ENCODE measurements at places on chromosomes 12 and 14.
A peak's percentile ranks its signal among the peaks of the same experiment; 100 is the strongest.

DNA sequence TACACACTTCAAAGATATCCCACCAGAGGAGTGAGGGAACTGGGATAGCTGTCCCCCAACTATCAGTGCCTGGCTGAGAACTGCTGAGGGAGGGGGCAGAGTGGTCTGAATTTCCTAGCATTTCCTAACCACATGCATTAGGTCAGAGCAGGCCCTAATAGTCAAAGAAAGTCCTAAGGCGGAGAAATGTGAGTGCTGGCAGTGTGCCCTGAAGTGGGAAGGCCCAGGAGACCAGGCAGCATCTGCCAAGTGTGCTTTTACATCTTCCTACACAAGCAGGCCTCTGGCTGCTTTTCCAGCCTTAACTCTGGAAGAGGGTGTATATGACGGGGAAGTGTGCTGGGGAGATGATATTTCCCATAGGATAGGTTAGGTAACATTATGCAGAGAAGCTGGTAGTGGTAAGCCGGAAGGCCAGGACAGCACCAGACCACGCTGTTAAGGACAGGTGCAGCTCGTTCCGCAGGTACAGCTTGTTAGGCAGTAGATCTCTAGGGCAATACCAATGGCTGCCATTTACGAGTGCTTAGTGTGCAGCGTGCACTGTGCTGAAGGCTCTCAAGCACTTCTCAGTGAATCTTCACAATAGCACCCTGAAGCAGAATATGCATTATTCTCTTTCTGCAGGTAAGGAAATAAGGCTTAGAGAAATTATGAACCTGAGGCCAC lies 9.1 kb upstream of the CCDC198 start:
- DNase-seq: no peak

DNA sequence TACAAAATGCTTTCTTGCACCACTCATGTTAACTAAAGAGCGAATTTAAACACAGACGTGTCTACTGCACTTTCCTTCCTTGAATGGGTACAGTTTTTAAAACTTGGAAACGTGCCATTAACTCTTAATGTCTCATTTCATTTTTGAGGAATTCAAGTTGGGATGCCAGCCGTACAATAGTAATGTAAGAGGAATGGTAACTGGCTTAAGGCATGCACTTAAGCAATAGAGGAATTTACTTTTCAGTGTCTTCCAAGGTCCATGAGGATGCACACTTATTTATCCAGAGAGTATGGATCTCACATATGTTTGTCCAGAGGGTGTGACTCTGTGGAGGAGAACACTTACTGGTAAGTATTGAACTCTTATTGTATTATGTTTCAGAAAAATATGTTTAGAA lies 52.9 kb downstream of the PPP4R4 start:
- DNase-seq: peak; percentile 79

DNA sequence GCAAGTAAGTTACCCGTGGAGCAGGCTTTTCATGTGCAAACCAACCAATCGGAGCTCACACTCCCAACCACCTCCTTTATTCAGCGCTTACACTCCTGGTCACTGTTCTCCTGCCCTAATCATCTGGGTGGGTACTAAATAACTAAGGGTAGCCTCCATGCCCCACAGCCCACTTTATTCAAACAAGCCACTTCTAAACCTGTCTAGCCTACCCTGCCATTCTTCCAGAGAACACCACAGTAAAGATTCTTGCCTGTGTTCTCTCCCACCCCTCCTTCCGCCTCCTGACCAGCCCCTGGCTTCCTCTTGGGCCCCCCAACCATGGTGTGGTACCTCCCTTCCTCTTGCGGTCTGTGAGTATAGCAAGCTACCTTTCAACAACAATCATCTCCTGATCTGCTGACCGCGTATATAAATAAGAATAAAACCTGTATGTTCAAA lies 581.9 kb downstream of the VRK1 start:
- no peak for DNase-seq

GRCh38 chr12:6551496-6552139 lies 4.2 kb downstream of the IFFO1 start:
- DNase-seq: no peak

- DNase-seq: peak; percentile 20
Measured at GRCh38 chr12:25557830-25558436, 4.8 kb upstream of the LMNTD1 start.

DNA sequence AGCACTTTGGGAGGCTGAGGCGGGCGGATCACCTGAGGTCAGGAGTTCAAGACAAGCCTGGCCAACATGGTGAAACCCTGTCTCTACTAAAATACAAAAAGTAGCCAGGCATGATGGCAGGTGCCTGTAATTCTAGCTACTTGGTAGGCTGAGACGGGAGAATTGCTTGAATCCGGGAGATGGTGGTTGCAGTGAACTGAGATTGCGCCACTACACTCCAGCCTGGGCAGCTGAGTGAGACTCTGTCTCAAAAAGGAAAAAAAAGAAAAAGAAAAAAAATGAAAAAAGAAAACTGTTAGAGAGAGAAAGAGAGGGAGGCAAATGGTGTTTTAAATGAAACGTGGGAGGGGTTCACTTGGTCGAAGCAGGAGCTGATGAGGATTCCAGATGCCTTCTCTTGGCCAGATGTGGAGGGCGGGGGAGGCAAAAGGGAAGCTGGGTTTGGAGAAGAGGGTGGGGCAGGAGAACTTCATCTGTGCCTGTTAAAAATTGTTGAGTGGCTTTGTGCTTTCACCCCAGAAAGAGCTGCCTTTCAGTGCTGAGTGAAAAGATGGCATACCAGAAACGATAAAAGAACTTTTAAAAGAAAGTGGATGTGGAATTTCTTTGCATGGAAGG lies 1.1 kb downstream of the EMP1 start:
- DNase-seq: no peak

DNA sequence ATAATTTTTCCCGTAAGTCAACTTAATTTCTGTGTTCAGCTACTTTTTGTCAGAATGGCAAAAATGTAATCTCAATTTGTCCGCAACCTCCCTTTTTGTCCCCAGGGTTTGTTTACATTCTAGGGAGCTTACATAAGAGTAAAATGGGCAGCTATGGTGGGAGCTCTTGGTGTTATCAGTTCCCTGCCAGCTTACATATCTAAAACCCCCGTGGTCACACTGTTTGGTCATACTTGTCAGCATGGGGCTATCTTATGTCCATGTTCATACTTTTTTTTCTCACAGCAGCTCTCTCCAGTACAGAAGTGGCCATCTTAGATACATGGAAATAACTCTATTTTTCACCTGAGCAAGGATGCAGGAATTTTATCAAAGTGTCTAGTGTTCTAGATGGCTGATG lies 16.7 kb downstream of the SLCO1C1 start:
- no peak for DNase-seq

- no peak for DNase-seq
Measured at GRCh38 chr14:55689981-55690871, 110.2 kb downstream of the KTN1 start.

DNA sequence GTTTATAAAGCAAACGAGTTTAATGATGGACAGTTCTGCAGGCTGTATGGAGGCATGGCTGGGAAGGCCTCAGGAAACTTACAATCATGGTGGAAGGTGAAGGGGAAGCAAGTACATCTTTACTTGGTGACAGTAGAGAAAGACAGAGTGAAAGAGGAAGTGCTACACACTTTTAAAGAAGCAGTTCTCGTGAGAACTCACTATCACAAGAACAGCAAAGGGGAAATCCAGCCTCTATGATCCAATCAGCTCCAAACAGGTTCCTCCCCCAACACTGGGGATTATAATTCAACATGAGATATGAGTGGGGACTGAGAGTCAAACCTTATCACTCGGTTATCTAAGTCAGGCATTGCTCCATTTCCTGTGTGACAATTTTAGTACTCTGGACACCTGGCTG lies 189.9 kb upstream of the CNTN1 start:
- no peak for DNase-seq

DNA sequence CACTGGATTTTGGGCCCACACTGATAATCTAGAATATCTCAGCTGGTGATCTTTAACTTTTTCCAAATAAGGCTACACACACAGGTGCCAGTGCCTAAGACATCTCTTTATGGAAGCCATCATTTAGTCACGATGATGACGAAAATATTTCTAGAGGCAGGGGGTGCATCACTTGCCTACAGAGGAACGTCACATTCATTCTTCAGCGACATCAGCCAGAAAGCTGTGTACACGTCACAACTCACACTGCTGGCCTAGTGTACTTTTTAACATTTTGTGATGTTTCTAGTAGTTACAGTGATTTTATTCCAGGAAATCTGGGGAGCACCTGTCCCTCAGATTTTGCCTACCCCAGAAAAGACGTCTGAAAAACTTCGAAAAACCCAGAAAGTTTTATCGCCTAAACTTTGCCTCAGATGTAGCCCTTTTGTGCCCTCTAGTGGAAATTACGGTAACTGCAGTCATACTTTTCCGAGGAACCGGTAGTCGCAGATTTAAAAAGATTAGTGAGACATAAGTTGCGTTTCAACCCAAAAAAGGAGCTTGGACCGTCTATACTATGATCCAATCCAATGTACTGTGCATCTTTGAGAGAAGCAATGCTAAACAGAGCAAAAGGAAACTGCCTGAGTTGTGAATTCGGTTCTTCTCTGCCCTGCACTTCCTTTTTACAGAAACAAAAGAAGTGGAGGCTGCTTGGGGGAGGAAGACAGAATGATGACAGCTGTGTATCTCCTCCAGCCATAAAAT lies 64.3 kb upstream of the STON2 start:
- peak; percentile 37 for DNase-seq

DNA sequence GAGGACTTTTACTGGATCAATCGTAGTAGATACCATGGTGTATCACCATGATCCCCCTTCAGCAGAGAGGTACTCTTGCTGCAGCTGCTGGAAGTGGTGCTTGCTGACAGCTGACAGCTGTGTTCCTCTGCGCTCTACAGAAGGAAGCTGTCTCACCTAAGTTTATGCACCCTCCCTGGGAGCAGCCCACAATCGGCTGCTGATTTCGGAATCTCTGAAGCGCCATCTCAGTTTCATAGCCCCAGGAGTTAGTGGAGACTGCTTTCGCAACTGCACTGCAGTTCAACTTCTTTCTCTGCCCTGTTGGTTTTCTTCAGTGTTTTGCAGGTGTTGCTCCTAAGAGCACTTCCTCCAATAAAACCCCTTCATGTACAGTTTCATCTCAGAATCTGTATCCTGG lies 237.9 kb downstream of the PAWR start:
- DNase-seq: no peak

- DNase-seq: no peak
Measured at GRCh38 chr14:59177262-59177661, 11.2 kb upstream of the DAAM1 start.

DNA sequence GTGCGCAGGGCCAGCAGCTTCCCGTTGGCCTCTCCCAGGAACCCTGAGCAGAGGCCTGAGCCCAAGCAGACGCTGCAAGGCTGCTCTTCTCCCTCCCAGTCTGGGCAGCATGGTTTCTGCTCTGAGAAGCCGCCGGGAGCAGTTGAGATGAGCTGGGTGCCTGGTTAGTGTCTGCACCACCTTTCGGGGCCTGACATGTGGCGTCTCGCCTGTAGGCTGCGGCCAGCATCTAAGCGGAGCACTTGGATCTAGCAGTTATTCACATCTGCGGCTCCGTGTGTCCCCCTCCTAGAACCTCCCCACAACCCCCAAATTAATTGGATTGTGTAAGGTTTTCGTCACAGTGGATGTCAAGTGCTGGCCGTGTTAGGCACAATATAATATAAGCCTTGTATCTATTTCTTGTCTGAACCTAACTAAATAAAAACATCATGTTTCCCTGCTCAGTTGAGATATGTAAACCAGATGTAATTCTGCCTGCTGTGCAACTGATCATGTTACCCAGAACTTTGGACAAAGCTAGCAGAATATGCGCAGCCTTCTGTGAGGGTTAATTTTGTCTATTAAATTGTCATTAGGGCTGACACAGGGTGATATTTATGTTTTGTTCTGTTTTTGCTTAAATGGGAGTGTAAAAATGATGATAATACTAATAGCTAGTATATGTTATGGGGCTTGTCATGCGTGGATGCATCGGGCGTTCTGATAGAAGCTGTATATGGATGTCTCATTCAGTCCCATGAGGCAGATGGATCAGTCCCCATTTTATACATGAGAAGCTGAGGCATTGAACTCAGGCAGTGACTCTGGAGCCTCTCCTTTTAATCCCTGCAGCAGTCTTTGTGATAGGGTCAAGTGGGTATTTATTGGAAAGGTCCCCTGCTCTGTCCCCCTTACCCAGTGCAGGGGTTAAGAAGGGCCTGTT lies 45.8 kb downstream of the ELK3 start:
- no peak for DNase-seq

GRCh38 chr12:25328072-25328712 lies 77.5 kb upstream of the KRAS start:
- no peak for DNase-seq

- DNase-seq: no peak
Measured at GRCh38 chr12:48940181-48940580, 14.9 kb upstream of the FKBP11 start.

- no peak for DNase-seq
Measured at GRCh38 chr14:103094406-103095209, at the start of gene EXOC3L4. Gene EXOC3L4, plus strand, starts transcription at chr14:103094725. Its CDS starts 5,495 bp downstream, at chr14:103100220.

- DNase-seq: no peak
Measured at GRCh38 chr12:109458086-109458485, 19.0 kb downstream of the KCTD10 start.

DNA sequence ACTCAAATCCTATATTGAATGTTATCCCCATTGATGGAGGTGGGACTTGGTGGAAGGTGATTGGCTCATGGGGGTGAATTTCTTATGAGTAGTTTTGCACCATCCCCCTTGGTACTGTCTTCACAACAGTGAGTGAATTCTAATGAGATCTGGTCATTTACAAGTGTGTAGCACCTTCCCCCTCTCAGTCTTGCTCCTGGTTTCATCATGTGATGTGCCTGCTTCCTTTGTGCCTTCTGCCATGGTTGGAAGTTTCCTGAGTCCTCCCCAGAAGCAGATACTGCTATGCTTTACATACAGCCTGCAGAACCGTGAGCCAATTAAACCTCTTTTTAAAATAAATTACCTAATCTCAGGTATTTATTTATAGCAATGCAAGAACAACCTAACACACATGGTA lies 302.4 kb upstream of the KITLG start:
- no peak for DNase-seq

GRCh38 chr12:19924360-19924759 lies 444.0 kb upstream of the PDE3A start:
- no peak for DNase-seq

DNA sequence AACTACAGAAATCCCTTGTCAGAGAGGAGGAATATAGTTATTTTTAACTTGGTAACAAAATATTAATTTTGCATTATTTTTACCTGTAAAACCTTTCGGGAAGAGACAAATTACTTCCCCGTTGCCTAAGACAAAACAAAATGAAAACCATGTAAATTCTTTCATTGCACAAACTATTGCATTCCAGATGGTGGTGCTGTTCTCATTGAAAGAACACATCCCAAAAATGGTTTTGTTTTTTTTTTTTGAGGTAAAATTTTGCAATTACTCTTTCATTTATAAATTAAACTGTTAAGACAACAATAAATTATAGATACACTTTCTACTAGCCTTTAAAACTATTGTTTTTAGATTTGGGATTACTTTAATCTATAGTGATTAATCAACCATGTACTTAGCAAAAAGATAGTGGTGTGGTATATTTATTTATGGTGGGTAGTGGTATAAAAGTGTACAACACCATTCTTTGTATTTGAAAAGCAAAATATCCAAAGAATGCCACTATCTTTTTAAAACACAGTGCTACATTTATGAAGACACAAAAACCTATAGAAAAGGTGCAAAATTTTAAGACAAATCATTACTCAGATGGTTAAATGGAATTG lies 115.5 kb downstream of the SLC38A1 start:
- DNase-seq: no peak

All from HS-5 (cell line).